NCI-H524 (cell line): ENCODE measurements at places on chromosomes 3 and 15.
A peak's percentile ranks its signal among the peaks of the same experiment; 100 is the strongest.

- no peak for DNase-seq
These were observed 30.1 kb downstream of the FOXL2 start for GRCh38 chr3:138916824-138917223.

DNA sequence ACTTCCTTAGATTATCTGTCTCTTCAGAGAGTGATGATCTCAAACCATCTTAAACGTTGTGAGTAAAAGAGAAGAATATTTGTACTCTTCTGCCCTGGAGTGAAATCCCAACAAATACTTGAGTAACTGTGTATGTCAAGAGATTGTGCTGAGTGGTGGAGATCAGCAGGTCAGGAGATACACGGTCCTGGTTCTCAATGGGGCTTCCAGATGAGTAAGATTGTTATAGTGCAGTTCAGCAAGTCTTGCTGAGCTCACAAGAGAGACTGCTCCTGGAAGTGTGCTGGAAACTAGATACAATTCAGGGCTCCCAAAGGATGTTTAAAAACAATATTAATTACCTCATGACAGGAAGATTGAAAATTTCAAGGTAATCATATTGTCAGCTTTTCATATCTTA lies 184.3 kb downstream of the AKAP13 start:
- DNase-seq: no peak

DNA sequence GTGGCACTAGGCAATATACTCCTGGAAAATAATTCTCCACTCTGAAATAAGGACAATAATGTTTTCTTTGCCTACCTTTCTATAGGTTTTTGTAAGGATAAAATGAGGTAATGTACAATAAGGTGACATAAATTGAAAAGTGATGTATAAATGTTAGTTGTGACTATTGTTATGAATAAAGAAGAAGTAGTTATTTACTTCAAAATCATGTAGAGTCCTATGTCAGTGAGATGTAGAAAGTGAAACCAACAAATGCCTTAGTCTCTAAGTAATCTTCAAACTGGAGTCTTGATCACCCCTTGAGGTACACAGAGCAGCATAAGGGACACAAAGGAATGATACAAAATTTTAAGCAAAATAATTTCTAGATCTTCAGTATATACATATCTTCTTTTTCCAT lies 60.3 kb upstream of the TP63 start:
- DNase-seq: no peak

DNA sequence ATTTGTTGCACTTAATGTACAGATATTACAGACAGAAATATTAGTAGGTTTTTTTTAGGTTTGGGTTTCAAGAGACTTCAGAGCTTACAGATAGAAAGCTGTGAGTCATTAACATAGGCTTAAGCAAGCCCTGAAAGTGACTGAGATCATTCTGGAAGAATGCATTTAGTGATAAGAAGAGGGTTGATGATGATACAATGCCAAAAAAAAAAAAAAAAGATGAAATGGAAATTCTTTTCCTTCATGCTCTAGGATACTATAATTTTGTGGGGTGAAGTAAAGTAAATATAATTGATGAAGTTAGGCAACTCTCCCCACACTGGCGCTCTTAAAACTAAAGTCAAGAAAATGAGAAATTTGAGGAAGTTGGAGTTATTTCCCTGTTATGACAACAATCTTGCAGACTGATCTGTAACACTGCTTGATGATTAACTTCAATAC lies 169.4 kb upstream of the ZNF385D start:
- no peak for DNase-seq

DNA sequence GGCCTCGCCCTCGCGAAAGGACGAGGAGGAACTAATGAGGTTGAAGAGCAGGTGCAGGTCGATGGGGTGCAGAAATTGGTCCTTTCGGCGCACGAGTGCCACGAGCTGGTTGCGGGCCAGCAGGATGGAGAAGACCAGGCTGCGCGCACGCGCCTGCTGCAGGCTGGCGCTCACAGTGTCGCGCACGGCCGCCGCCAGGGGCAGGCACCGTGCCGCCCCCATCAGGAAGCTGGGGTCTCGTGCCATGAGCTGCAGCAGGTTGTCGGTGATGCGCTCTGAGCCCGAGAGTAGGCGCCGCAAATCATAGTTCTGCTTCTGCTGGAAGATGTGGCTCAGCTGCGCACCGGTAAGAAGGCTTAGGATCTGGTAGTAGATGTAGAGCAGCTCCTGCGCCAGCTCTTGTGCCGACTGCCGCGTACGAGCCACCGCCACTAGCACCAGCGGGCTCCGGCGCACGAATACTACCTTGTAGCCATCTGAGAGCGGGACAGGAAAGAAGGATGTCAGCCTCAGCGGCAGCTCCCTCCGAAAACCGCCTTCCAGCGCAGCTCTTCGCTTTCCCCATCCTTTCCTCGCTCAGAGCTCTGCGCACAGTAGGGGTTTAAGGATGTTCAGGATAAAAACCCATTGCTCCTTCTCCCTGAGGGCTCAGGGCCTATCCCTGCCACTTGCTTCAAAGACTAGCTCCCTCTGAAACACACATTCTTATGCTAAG lies 6.9 kb upstream of the MST1R start:
- no peak for DNase-seq

DNA sequence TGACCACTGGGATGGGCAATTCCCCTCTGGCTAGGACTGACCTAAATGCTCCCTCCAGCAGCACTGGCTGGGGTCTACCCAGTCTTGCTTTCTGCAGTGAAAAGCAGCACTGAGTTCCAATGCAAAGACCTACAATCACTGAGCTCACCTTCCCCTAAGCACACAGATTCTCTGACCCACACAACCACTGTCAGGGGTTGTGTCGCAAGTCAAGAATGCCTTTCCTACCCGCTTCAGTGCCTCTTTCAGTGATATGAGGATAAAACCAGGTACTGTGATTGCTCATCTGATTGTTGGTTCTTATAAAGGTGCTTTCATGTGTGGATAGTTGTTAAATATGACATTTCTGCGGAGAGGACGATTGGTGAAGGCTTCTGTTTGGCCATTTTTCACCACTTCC lies 345.6 kb downstream of the GAP43 start:
- DNase-seq: no peak

GRCh38 chr3:104198131-104198530 lies 1168.6 kb upstream of the ALCAM start:
- DNase-seq: peak; percentile 15

DNA sequence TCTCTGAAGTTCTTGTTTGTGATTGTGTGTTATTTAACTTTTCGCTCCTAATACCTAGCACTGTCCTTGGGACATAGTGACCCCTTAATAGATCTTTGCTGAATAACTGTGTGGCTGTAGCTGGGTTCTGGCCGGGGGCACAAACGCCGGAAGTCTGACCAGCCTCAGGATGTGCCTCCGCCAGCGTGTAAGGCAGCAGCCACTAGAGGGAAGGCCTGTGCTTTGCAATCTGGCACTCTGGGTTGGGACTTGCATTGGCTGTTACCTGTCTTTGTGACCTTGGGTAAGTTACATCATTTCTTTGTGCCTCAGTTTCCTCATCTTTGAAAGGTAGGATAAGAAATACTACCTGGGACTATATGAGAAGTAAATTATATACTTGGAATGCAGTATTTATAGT lies 158.7 kb downstream of the GHSR start:
- DNase-seq: no peak

DNA sequence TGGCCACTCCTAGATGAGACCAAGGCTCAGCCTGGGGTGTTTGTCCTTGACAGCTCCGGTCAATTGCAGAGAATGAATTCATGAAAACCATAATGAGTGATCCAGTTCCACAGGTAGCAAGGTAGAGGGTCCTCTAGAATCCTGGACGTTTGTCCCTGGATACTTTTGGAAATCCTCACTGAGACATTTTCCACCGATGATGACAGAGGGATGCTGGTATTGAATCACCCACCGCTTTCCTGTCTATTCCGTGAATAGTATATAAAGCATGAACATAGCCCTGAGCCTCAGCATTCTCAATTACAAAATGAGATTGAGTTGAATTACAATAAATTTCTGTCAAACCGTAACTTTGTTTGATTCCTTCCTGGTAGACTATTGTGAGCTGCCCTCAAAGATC lies 5.7 kb upstream of the DCUN1D1 start:
- no peak for DNase-seq

DNA sequence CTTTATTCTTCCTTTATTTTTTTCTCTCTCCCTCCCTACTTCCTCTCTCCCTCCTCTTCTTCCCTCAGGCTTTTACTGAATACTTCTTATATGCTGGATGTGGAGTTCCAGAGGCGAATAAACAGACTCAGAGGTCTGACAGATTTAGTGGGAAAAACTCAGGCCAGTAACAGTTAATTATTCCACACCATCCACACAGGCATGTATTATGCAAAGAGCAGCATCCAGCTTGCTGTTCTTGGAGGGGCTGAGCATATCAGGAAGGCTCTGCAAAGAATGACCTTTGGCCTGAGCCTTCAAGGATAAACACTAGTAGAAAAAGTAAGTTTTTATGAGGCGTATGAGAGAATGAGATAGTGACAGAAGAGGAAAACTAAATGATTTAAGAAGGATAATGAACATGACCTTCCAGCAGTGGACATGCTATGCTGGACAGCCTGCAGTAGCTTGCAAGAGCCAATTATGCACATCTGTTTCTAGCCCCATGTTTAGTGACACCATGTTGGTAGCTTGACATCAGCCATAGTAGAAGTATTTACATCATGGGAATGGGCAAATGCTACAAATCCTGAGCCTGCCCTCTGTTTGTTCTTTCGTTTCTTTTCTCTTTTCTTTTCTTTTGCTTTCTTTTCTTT lies 387.4 kb downstream of the EPHB1 start:
- no peak for DNase-seq

DNA sequence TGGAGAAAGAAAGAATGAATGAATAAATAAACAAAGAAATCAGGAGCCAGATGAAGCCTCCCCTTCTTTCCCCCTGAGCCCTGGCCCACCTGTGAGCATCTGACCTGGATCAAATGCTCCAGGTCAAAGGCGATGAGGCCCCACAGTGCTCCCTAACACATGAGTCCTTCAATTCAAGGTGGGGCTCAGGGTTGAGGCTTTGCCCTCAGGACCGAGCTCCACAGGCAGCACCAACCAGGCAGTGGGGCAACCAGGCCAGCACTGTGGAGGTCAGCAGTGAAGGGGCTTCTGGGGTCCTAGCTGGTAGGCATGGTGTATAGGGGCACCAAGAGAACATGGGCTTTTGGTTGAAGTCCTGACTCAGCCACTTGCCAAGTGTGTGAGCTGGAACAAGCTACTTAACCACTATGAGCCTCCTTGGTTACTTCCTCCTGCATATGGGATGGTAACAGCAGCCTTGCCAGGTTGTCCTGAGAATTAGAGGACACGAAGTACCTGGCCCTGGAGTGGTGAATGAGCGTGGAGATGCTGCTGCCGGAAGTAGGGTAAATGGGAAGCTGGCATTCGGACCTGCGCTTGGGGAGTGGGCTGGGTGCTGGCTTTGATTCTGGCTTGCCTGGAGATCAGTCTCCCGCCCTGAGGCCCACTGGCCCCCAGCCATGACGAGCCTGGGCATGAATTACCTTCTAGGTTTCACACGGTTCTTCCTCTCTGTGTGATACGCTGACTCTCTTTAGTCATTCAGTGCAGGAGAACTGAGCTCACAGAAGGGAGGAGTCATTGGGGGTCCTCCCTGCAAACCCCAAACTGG lies 10.0 kb upstream of the PAQR5 start:
- DNase-seq: no peak

GRCh38 chr15:39269352-39269751 lies 311.5 kb upstream of the THBS1 start:
- DNase-seq: no peak

GRCh38 chr3:194485881-194486539 lies 792 bp downstream of the ATP13A3 start:
- DNase-seq: peak; percentile 41

GRCh38 chr15:93917181-93917580 lies 314.2 kb upstream of the MCTP2 start:
- DNase-seq: no peak

DNA sequence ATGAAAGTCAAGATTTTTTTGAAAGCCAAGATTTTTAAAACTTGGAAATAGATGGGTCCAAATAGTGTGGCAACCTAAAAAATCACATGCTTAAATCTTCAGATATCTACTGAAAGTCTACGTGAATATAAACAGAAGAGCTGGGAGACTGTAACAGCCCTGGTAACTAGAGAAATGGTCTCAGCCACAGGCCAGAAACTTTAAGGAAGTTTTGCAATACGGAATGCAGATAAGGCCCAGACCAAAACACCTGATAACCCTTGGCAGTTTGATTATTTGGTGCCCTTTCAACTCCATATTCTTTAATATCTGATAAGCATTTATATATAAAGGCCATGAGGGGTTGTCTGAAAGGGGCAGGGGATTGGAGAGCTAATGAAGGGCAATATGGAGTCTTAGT lies 537.3 kb upstream of the TGFBR2 start:
- DNase-seq: no peak

GRCh38 chr3:40042752-40043443 lies 233.5 kb downstream of the MYRIP start:
- DNase-seq: no peak

- peak; percentile 90 for DNase-seq
These were observed 1.1 kb upstream of the SMAD6 start for GRCh38 chr15:66700802-66701421.

GRCh38 chr3:142211034-142211433 lies 14.4 kb downstream of the GK5 start:
- DNase-seq: peak; percentile 9

GRCh38 chr15:88269356-88270062 lies 13.0 kb upstream of the NTRK3 start:
- DNase-seq: no peak

DNA sequence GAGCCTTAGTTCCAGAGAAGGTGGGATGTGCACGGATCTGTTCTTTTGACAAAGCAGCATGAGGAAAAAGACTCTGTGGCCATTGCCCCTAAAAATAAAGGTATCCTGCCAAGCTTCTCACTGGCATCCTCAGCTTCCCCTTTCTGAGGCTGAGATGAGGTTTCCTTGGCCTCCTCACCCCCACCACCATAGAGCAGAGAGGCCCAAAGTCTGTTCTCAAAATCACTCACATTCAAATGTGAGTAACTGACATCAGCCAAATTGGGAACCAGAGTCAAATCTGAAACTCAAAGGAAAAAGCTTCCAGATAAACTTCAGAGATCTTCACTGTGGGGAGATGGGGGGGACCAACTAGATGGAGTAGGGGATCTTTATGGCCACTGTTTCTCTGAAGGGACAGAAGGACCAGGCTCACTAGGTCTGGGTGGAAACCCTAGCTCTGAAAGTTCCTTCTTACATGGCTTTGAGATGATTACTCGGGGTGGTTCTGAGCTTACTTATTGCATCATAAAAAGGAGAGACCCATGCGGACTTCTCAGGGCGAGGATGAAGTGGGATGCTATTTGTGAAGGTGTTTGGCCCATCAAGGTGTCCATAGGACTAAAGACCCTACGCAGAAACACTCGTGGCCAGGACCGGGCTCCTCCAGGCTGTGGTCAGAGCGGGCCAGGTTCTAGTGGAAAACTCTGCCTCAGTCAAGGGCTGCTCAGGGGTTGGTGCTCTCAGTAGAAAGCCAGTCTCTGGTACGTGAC lies 61.5 kb upstream of the MEF2A start:
- no peak for DNase-seq

DNA sequence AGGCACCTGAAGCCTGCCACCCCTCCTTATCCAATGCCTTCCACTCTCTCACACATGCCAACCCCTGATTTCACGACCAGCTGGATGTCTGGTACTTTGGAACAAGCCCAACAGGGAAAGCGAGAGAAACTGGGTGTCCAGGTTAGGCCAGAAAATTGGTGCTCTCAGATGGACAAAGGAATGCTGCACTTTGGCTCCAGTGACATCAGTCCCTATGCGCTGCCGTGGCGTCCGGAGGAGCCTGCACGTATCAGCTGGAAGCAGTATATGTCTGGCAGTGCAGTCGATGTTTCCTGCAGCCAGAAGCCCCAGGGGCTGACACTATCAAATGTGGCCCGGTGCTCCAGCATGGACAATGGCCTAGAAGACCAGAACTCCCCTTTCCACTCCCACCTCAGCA lies 45.2 kb downstream of the CDAN1 start:
- DNase-seq: no peak
